Stimulated activated CD8-positive, alpha-beta memory T cell treated with anti-CD3 and anti-CD28 coated beads, Interleukin-2, amount 100 ng/mL, for 1 hour (primary cell): ENCODE measurements at places on chromosomes 2 and 18.
A peak's percentile ranks its signal among the peaks of the same experiment; 100 is the strongest.

- no peak for DNase-seq
These were observed 142.0 kb upstream of the APCDD1 start for GRCh38 chr18:10312326-10313015.

DNA sequence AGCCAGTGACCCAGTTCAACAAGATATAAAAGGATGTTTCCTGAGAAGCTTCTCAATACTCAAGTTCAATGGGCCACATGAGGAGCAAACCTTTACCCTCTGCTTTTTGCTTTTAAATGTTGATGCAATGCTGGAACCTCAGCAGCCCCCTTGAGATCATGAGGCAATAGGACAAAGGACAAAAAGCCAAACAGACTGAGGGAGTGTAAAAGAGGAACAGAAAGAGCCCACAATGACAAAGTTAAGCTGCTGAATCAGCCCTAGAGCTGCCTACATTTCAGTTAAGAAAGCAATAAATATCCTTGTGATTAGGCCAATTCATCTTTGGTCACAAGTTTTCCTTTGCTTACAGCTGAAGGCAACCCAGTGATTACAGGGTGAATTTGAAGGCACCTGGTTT, 76.9 kb downstream of the MRO start:
- no peak for DNase-seq

GRCh38 chr2:12363569-12363968, 353.2 kb upstream of the TRIB2 start:
- DNase-seq = no peak

DNA sequence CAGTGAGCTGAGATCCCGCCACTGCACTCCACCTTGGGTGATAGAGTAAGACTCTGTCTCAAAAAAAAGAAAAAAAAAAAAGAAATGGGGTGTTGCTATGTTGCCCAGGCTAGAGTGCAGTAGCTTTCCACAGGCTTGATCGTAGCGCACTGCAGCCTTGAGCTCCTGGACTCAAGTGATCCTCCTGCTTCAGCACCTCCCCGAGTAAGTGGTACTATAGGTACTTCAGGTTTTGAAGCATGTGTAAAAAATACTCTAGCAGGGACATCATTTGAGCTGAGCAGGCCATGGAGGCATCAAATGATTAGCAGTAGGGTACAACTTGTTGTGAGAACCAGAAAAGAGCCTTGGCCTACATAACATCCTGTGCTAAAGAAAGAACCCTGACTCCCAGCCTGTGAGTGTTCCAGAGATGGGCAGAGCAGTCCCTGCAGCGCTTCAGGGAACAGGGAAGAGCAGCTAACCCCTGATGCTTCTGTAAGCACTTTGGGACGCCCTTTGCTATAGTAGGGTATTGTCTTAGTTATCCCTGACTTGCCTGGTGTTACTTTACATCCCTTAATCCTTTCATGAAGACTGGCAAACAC, 119.1 kb downstream of the NEDD4L start:
- no peak for DNase-seq

DNA sequence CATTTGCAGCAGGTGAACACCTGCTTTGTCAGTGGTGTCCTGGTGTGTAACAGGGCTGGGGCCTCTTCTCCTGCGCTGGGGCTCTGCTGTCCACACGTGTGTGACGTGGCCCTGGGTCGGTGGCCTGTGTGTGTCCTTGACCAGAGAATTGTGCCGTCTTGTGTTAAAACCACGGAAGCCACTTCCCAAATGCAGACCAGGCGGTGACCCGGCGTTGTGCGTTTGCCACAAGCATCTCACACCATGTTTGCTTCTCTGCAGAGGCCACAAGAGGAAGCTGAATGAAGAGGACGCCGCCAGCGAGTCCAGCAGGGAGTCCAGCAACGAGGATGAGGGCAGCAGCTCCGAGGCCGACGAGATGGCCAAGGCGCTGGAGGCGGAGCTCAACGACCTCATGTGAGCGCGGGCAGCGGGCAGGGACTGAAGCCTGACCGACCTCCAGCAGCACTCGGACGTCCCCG, 44.3 kb upstream of the KCNG2 start:
- no peak for DNase-seq

GRCh38 chr2:263774-264492, at the start of gene SH3YL1:
SH3YL1 (minus strand) TSS chr2:264032; CDS start chr2:263984, 48 bp downstream.
- peak; percentile 13 for DNase-seq
